ENCODE measurements at places on chromosomes 3 and 15.
A peak's percentile ranks its signal among the peaks of the same experiment; 100 is the strongest.

GRCh38 chr3:149605902-149606301 is 51.9 kb downstream of the WWTR1 start:
- ATAC-seq, result no peak

DNA sequence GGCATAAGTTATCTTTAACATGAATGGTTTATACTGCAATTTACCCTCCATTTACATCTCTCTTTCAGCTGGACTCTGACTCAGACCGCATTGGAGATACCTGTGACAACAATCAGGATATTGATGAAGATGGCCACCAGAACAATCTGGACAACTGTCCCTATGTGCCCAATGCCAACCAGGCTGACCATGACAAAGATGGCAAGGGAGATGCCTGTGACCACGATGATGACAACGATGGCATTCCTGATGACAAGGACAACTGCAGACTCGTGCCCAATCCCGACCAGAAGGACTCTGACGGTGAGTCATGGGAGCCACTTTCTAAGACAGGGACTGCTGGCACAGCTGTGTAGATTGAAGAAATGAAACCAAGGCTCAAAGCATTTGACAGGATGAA is 11.6 kb downstream of the THBS1 start:
- no peak for ATAC-seq

- ATAC-seq, result no peak
Measured at GRCh38 chr15:62454567-62455172, 289.6 kb upstream of the C2CD4B start.

GRCh38 chr3:13233487-13234485 is 160.6 kb upstream of the IQSEC1 start:
- peak; percentile 43 for ATAC-seq

DNA sequence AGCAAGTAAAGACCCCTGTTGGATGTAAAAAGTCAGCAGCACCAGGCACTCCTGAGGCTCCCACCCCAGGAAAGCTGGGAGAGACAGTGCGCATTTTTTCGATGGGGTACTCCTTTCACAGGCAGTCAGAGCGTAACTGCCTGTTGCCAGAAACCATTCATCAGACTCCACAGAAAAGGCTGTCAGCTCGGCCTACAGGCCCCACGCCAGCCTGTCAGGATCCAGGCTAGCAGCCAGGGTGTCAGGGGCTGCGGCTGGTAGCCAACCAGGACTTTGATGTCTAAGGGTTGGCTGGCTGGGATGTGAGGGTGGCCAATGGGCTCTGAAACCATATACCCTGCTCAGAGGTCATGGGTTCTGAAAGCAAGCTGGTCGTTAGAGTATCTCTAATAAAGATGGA is 164.5 kb downstream of the WNT5A start:
- no peak for ATAC-seq

- peak; percentile 31 for ATAC-seq
Measured at GRCh38 chr3:105812194-105812586, 56.6 kb downstream of the CBLB start.

DNA sequence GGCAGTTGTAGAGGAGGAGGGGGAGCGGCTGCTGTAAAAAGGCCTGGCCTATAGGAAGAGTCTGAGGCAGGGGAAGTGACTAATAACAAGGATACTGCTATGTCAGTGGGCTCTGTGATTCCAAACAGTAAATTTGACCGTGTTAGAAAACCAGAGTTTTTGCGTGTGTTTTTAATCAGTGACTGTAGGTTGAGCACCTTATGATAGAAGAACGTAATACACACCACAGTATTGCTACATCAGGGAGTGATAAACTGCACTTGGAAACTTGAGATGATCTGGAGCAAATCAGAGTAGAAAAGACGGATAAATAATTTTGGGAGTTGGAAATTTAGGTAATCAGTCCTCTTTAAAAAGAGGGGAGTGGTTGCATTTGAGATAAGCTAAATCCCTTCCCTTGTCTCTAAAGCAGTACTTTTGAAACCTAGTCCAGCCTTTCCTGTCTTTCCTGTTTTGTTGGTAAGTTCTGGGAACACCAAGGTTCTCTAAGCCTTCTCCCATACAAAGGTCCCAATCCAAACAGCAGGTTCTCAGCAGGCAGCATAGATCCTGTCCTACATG is 130.5 kb upstream of the NR2E3 start:
- peak; percentile 37 for ATAC-seq

DNA sequence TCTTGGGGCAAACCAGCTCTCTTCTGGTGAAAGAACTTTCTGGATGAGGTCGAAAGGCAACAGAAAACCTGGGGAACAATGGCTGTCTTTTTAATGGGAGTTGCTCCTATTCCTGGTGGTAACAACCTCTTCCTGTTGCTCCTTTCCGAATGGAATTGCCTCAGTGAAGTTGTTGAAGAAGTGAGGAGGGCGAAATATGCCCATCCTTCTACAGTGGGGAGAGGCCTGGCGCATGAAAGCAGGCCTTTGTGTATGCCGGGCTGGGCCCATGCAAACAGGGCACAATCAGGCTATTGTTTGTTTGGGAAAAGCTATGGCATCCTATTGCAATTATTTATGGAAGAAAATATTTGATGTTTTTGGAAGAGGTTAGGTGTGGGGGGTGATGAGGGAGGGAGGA is 166.9 kb downstream of the IGF1R start:
- ATAC-seq, result no peak

GRCh38 chr3:173552526-173552925 is 155.0 kb downstream of the NLGN1 start:
- ATAC-seq, result no peak

DNA sequence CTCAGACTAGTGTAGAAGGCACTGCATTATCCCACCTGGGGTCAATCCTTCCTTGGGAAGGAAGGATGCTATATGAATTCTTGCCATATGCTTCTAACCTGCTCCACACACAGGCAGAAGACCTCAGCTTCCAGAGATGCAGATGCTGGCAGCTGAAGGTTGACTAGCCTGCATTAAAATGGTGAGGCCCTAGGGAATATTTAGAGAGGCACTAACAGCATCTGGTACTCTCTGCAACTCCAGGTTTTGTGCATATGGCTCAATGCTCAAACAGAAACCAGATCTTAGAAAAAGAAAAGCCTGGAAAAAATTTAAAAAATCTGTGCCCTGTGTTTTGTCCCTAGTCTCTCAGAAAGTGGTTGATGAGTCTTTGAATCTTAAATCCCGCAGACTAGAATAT is 56.0 kb upstream of the MYRIP start:
- no peak for ATAC-seq

DNA sequence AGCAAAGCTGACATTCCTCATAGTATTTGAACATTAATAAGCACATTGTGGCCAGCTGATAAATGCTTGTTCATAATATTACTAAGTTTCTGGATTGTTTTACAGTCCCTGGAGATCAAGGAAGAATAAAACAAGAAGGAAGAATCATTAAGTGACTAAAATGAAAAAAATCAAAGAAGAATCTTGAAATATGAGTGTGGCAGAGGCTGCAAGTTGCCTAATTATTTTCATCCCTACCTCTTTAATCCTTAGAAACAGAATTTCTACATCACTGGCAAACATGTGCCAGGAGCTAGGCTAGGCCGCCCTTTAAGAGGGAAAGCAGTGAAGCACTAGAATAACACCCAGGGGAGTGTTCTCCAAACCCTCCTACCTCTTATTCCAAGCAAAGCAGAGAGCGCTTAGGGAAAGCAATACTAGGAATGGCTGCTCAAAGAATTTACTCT is 98.9 kb downstream of the MAGI1 start:
- no peak for ATAC-seq

- peak; percentile 28 for ATAC-seq
Measured at GRCh38 chr3:151034303-151034702, 51.2 kb upstream of the MED12L start.

- no peak for ATAC-seq
Measured at GRCh38 chr3:133301194-133301593, 98.7 kb upstream of the BFSP2 start.
